Osteocyte (in vitro differentiated cells): ENCODE measurements at places on chromosomes 7 and 10.
A peak's percentile ranks its signal among the peaks of the same experiment; 100 is the strongest.

- peaks cover 17% of the 10 kb centered on the region for H3K4me1 ChIP-seq
- DNase-seq: no peak
Observed at GRCh38 chr7:106329971-106330733, 45.4 kb upstream of the NAMPT start.

DNA sequence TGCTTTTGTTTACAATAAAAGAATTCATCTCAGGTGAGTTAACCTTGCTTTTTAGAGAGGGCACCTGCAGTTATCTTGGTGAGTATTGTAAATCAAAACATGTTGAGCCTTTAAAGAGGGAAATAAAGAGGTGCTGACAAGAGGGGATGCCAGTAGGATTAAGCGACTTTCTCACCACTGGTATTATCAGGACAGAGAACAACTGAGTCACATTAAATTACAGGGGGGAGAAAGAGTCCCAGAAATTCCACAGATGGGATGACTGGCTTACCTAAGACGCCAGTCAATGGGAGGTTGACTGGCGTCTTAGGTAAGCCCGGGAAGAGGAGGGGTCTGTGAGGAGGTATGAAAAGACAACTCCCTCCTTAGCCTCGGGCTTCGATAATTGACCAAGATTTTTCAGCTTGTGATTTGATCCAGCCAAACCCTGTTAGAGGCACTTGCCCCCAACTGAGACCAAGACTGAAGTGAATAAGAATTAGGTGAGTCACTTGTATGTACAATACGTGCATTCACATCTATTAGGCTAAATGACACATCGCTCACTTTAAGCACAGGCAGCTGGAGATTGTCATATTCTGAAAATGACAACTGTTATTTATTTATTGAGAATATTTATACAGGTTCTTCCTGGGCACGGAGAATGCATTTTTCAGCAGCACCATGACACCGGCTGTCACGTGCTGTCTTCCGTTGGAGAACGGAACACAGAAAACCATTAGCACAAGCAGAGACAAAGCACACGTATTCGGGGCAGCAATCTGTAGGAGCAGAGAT is 117.6 kb downstream of the SEM1 start:
- H3K4me1 ChIP-seq: peaks cover 14% of the 10 kb centered on the region
- peaks cover 11% of the 10 kb centered on the region for H3K27me3 ChIP-seq
- H3K36me3 ChIP-seq: no peaks in the 10 kb centered on the region
- no peak for DNase-seq
- no peak overlapping the region for H3K4me3 ChIP-seq

DNA sequence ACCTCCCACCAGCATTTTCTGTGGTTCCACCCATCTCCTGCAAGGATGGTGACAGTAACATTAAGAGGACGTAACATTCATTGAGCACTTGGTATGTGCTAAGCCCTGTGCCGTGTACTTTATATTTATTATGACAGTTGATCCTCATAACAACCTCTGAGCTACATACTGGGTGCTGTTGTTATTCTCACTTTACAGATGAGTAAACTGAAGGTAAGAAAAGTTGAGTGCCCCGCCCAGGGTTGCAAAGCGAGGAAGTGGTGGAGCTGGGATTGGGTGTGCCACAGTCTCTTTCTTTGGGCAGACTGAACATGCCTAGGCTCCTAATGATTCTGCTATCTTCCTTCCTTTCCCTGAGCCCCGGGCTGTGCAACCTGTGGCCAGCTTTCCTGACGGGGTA is 107.4 kb downstream of the SH3PXD2A start:
- no peaks in the 10 kb centered on the region for H3K36me3 ChIP-seq
- no peak overlapping the region for H3K27ac ChIP-seq
- no peaks in the 10 kb centered on the region for H3K27me3 ChIP-seq

GRCh38 chr7:42493436-42494198 is 256.6 kb upstream of the GLI3 start:
- H3K27me3 ChIP-seq: peaks cover 17% of the 10 kb centered on the region
- H3K4me1 ChIP-seq: peaks cover 41% of the 10 kb centered on the region
- H3K36me3 ChIP-seq: no peaks in the 10 kb centered on the region
- H3K4me3 ChIP-seq: peak overlapping the region; percentile 77

DNA sequence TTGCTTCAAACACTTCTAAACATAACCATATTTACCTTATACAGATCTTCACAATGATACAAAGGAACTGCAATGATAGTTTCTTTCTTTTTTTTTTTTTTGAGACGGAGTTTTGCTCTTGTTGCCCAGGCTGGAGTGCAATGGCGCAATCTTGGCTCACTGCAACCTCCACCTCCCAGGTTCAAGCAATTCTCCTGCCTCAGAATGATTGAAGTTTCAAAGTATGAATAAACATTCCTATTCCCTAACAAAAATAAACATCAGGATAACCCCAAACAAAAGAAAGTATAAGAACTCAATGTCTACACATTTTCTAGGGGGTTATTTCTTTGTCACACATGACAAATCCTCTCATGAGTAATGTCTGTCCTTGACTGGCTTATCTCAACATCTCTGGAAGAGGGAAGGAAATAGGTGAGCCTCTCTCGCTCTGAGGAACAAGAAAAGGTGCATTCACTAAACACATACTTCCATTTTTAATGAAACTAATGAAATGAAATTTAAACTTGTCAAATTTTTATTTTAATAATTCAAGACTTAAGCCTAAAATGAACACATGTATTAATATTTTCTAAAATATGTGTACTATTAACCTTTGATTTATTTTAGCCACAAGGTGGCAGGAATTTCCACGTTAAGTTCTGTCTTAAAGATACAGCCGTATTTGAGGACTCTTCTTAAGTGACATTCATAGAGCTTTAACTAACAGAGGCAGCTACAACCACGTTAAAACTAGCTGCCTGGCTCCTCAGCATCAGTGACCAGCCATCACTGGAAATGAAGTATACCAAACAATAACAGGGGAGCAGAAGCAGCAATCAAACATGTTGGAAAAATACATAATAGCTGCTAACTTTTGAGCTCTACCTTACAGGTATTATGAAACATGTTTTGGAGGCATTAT is 58.3 kb downstream of the MALSU1 start:
- peaks cover 13% of the 10 kb centered on the region for H3K36me3 ChIP-seq
- H3K4me3 ChIP-seq: no peak overlapping the region
- peaks cover 27% of the 10 kb centered on the region for H3K4me1 ChIP-seq
